NT2/D1 (cell line): ENCODE measurements at places on chromosomes 3 and 15.

GRCh38 chr3:85316252-85316651 is 357.5 kb downstream of the CADM2 start:
- DNase-seq = no peak

DNA sequence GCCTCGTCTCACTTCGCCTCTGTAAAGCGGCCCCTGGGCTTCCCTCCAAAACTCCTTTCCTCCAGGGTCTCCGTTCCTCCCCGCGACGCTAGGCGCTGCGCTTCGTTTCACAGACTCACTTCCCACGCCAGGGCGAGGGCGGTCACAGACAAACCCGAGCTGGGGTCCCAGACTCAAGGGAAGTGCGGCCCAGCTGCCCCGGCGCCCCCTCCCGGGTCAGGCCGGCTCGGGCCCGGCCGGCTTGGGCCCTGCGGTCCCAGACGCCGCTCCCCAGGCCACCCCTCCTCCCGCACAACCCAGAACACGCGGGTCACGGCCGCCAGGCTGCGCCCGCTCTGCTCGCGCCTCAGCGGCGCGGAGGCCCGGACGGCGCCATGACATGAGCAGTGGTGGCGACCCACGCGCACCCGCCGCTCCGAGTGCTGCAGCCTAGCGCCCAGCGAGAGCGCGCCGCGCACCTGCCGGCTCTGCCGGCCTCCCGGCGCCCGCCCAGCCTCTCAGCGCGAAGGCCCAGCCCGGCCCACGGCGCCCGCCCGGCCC is 547 bp downstream of the NUP210 start:
- no peak for DNase-seq

DNA sequence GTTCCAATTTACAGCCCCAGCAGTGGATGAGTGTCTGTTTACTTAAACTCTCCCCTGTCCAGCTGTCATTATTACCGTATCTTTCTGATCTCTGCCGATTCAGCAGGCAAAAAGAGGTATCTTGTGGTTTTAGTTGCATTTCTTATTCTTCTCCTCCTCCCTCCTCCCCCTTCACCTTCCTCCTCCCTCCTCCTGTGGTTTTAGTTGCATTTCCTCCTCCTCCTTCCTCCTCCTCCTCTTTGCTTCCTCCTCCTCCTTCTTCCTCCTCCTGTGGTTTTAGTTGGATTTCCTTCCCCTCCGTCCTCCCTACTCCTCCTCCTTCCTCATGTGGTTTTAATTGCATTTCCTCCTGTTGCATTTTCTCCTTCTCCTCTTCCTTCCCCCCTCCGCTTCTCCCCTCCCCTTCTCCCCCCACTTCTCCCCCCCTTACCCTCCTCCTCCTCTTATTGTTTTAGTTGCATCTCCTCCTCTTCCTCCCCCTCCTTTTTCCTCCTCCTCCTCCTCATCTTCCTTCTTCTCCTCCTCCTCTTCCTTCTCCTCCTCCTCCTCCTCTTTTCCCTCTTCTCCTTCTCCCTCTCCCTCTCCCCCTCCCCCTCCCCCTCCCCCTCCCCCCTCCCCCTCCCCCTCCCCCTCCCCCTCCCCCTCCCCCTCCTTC is 25.3 kb upstream of the VPS33B start:
- no peak for DNase-seq

- DNase-seq = no peak
Observed at GRCh38 chr3:29183346-29184087, 97.4 kb upstream of the RBMS3 start.

- DNase-seq = no peak
Observed at GRCh38 chr3:45748068-45748467, 48.3 kb downstream of the SLC6A20 start.

- DNase-seq = no peak
Observed at GRCh38 chr15:58537033-58537432, 105.2 kb downstream of the LIPC start.

DNA sequence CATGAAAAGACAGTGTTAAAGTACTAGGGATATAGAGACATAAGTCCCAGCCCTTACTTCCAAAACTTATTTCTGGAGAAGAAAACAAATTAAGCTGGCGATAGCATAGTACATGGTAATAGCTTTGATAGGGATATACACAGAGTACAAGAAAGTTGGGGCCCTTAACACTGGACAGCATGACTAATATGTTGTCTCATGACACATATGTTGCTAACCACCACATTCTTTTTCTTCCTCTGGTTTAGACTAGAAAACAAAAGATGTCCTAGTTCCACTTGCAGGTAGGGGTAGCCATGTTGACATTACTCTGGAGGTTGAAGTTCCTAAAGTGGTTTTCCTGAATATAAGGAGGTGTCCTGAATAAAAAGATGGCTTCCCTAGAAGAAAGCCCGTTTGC is 75.3 kb downstream of the RFX7 start:
- no peak for DNase-seq

DNA sequence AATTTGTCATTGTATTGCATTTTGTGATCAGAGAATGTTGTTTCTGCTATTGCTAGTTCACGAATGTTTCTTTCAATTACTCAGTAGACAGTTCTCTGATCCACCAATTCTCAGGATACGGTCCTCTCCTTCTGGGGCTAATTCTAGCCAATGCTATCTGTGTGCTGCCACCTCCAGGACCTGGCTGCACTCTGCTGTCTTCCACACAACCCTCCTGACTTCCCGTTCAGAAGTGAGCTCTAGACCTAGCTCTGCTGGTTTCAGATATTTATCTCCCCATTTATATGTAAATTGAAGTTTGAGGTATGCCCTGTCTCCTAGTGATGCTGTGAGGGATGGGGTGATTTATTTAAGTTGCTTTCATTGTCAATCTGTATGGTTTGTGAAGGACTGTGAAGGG is 21.7 kb upstream of the UBL7 start:
- peak; percentile 48 for DNase-seq

GRCh38 chr3:190826018-190826417 is 36.5 kb downstream of the GMNC start:
- no peak for DNase-seq

DNA sequence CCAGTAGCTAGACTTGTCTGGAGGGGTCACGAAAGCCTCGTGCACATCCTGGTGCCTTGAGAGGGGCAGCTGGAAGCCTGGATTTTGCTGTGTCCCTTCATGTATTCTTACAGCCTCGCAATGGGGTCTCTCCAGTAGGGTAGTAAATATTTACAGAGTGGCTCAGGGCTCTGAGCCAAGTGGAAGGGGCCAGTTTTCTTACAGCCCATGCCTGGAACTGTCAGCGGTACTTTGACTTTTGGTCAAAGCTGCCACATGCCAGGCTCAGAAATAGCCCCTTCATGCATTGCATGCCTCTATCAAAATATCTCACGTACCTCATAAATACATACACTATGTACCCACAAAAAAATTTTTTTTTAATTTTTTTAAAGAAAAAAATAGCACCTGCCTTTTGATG is 119.2 kb downstream of the OSBPL10 start:
- DNase-seq = no peak

DNA sequence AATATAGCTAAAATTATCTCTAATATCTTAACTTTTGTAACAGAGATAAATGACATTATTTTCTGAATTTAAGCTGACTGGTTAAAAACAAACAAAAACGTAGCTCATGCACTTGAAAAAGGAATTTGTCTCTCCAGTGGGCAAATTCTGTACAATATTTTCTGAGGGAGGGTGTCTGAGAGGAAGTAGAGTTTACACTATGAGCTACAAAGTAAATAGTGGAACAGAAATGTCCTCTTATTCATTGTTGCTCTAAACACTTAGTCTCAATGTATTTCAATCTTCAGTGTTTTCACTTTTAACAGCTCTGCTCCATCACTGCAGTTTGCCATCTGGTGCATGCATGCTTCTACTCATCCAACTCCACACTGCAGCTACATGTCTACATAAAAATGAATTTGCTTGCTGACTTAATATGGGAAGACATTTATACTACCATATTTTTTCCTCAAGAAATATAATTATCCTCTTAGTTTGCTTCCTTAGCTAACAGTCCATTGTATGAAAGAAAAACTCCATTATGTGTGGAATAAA is 817.4 kb upstream of the LMCD1 start:
- DNase-seq = no peak

- DNase-seq = no peak
Observed at GRCh38 chr3:101495552-101495951, 17.5 kb downstream of the SENP7 start.

- DNase-seq = no peak
Observed at GRCh38 chr3:12972781-12973702, 100.2 kb downstream of the IQSEC1 start.

GRCh38 chr3:54033761-54034160 is 88.6 kb upstream of the CACNA2D3 start:
- DNase-seq = no peak

DNA sequence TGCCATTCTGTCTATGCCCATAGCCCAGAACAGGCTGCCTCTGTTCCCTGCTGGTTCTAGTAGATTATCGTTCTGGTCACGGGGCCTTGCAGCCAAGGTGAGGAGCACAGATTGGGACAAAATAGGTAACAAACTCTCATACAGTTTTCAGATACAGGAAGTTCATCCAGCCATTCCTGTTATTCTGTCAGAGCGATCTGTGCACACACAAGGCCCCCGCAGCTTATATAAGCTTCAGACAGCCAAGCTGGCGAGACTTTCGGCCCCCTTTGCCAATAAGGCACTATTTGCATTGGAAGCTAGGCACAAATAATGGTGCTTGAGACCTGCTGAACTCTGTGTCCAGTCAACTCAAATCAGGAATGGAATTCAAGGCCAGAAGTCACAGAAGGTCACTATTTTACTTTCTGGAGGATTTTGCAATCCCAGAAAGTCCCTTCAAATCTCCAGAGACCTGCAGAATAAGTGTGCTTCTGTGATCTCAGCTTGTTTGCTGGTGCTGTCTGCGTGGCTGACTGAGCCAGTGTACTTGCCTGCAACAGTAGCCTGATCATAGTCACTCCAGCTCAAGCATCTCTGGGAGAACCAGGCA is 69.4 kb downstream of the BFSP2 start:
- DNase-seq = no peak

- DNase-seq = no peak
Observed at GRCh38 chr3:12046406-12046805, 42.2 kb downstream of the SYN2 start.

- no peak for DNase-seq
Observed at GRCh38 chr3:58013973-58014649, 5.9 kb downstream of the FLNB start.

- no peak for DNase-seq
Observed at GRCh38 chr3:188901126-188901525, 270.6 kb upstream of the TPRG1 start.

GRCh38 chr3:124178531-124178930 is 186.6 kb upstream of the ROPN1 start:
- DNase-seq = no peak

- DNase-seq = no peak
Observed at GRCh38 chr3:151479452-151479851, 18.6 kb upstream of the IGSF10 start.

GRCh38 chr3:182375916-182376315 is 417.4 kb upstream of the ATP11B start:
- DNase-seq = no peak

DNA sequence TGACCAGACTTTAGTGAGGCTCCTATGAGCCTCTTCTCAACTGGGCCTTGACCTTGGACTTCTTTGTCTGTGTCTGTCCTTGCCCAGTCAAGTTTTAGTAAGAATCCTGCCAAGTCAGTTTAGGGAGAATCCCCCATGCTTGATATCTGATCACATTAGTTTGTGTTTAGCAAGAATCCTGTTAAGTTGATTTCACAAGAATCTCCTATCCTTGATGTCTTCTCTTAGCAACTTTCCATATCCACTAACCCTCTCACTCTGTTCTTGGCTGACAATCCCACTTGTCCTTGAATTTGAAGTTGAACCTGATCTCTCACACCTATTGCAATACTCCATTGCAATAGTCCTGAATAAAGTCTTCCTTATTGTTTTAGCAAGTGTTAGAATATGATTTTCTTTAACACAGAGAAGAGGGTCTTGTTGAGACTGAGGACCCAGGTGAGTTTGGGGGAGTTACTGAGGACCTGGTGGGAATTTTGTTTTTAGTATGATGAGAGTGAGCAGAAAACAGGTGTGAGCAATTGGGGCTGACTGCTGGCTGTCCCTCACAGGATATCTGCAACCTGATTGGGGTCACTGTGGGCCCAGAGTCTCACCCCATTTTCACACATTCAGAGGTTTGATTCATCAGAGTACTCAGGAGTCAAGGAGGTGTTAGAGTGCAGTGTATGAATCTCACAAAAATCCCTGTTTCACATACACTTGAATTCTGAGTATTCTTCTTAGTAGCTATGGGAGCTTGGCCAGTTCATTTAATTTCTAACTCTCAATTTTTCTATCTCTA is 39.9 kb upstream of the TNFAIP8L3 start:
- no peak for DNase-seq

- no peak for DNase-seq
Observed at GRCh38 chr3:18660059-18660458, 234.9 kb upstream of the SATB1 start.

DNA sequence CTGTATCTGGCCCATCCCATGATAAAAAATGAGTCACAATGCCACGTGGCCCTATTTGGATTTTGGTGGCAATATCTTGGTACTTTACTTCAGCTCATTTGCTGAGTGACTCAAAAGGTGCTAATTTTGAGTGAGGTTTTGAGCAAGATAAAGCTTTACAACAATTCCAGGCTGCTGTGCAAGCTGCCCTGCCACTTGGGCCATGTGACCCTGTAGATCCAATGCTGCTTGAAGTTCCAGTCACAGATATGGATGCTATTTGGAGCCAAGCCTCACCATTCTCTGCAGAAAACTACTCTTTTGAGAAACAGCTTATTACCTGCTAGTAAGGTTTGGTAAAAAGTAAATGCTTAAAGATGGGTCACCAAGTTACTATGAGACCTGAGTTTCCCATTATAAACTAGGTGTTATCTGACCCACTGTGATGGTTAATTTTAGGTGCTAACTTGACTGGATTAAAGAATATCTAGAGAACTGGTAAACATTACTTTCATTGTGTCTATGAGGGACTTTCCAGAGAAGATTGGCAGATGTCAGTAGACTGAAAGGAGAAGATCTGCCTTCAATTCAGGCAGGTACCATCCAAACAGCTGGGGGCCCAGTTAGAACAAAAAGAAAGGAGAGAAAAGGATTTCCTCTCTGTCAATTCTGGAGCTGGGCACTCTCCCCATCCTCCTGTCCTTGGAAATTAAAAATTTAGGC is 1083.9 kb downstream of the DIPK2A start:
- no peak for DNase-seq
